Activated T-cell treated with anti-CD3 and anti-CD28 coated beads, Interleukin-2, amount 50 U/mL, for 72 hours (primary cell): ENCODE measurements at places on chromosomes 5 and 9.

- DNase-seq: no peak
Observed at GRCh38 chr9:20804489-20805250, 120.6 kb downstream of the FOCAD start.

GRCh38 chr5:139644646-139645429 lies 3.3 kb upstream of the CXXC5 start:
- no peak for DNase-seq

GRCh38 chr9:2473681-2474080 lies 147.9 kb upstream of the VLDLR start:
- DNase-seq: no peak

- no peak for DNase-seq
Observed at GRCh38 chr5:51376509-51376908, 6.7 kb upstream of the ISL1 start.

- no peak for DNase-seq
Observed at GRCh38 chr5:66860199-66860975, 264.2 kb downstream of the MAST4 start.

- DNase-seq: no peak
Observed at GRCh38 chr9:1514776-1515363, 464.7 kb downstream of the DMRT2 start.

DNA sequence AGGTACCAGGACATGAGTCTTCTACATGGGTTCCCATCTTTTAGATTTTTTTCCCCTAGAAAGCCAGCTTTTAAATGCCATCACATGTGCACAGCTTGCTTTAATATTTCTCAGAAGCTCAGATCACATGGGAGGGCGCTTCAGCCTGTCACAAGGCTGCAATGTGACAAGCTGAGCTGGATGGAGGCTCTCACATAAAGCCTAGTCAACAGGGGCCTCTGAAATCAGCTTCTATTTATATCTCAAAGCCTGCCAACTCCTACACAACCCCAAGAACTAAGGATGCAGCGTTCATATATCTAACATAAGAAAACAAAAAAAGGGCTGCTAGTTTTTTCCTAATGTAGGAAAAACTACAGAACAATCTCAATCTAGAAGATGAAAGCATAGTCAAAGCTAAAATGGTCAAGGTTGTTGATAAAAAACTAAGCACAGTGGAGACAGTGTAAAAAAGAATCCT lies 2.3 kb downstream of the ZFAND5 start:
- DNase-seq: peak; percentile 34

GRCh38 chr9:85569988-85570387 lies 171.8 kb downstream of the AGTPBP1 start:
- DNase-seq: no peak

GRCh38 chr5:79802406-79802805 lies 112.8 kb downstream of the CMYA5 start:
- DNase-seq: no peak

DNA sequence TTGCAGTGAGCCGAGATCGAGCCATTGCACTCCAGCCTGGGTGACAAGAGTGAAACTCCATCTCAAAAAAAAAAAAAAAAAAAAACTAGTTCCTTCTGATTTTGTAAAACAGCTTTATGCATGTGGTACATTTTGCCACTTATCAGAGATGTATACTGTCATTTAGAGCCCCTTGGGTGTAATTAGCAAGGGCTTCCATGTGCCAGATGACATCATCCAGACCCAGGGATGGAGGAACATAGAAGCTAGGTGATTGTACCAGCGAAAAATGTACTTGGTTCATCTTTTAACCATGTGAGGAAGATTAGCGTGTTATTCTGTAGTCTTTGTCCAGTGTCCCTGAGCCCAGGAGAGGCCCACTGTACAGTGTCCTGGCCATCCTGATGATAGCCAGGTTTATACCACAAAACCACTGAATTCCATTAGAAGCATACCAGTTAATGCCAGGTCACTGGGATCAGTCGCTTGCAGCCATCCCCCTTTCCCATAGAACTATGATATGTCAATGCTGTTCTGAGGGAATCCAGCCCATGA lies 239.3 kb upstream of the SGCD start:
- no peak for DNase-seq

DNA sequence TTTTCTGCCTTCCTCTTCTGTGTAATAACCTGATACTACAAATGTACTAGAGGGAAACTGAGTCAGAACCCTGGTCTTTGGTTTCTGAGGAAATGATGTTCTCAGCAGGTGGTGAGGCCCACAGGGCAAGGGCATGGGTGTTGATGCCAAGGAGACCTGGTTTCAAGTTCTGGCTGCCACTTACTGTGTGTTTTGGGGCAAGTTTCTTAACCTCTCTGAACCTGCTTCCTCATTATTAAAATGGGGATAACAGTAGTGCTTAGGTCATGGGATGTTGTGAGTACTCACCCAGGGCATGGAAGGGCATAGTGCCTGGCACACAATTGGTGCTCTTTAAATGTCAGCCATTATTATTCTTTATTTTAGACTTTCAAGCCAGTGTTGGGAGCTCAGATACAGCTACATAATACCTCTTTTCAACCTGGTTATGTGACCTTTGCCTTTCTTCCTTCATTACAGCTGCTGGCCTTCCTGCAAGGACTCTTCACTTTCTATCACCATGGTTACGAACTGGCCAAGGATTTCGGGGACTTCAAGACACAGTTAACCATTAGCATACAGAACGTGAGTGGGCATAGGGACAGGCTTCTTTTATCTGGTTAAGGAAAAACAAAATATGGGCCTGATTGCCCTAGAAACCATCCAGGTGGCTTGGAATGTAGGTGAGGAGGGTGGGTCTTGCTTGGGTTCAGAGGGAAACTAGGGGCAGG lies 131.5 kb downstream of the ARHGAP26 start:
- no peak for DNase-seq

DNA sequence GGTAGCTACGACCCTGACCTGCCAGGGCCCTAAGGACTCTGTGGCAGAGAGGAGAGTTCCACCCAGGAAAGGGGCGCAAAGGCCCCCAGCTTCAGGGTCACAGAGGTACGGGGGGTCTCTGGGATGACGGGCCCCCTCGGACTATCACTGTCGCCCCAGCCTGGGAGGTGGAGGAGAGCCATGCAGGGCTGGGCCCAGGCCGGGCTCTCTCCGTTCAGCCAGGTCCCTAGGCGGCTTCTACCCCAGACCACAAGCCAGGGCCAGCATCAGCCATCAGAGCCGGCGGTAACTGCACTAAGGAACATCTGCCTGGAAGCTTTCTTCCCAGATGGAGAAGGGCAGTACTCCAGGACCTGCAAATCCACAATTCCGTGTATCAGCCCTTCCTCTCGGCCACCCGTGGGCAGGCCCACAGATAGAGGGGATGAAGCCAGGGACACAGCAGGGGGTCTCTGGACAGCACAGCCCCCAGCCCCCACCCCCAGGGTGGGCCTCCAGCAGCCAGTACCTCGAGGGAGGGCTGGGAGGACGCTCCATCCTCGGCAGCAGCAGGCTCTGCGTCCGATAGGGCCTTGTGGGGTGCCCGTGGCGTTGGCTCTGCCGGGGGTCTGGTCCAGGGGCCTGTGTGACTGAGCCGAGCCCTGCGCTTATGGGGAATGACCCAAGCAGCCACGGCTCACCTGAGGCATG lies 38.4 kb downstream of the NACC2 start:
- DNase-seq: no peak

- no peak for DNase-seq
Observed at GRCh38 chr5:1037123-1037670, 28.6 kb downstream of the NKD2 start.

DNA sequence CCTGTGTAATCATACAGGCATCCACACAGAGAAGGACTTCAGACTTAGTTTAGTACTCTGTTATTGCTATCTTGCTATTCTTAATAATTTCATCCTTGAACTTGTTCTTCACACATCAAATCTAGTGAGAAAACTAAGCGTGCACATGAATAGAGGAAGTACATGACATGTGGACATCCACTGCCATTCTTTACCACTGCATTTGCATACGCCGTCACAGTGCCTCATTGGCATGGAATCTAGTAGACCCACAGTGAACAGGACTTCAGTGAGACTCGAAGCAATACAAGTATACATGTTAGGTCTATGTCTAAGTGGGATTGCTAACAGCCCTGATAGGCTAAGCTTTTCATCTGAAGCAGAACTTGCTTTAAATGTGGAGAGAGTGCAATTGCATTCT lies 592.1 kb downstream of the TLE4 start:
- no peak for DNase-seq

DNA sequence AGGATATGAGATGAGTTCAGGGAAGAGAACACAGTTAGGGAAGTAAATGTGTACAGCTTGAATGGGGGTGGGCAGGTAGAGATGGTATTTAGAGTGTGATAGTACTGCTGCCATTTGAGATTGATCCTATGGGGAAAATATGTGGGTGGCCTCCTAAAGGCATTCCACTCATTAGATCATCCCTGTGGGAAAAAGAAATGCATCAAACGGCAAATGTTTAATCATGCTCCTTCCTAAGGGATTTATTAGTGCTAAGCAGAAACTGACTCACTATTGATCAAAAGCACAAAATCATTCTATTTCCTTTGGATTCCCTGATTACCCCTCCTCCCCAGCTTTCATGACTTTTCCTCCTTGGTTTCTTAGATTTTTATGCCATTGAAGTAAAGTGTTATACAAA lies 36.4 kb upstream of the SMC5 start:
- DNase-seq: no peak

- DNase-seq: no peak
Observed at GRCh38 chr5:129027260-129027659, 62.0 kb downstream of the SLC27A6 start.

DNA sequence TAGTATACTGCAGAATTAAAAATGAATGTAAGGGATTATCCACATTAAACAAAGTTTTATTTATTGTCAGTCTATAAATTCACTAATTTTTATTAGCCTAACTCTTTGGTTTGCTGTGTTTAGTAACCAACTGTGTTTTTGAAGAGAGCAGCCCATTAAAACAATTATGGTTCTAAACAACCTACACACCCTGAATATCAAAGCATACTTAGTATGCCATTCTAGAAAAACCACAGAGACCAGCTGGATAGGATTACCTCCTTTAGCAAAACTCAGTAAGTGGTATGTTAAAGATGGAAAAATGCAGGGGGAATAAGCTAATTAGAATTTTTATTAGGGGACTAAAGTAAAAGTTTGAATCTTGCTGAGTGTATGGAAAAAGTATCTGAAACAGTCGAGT lies 1981.7 kb upstream of the NUDT12 start:
- no peak for DNase-seq

DNA sequence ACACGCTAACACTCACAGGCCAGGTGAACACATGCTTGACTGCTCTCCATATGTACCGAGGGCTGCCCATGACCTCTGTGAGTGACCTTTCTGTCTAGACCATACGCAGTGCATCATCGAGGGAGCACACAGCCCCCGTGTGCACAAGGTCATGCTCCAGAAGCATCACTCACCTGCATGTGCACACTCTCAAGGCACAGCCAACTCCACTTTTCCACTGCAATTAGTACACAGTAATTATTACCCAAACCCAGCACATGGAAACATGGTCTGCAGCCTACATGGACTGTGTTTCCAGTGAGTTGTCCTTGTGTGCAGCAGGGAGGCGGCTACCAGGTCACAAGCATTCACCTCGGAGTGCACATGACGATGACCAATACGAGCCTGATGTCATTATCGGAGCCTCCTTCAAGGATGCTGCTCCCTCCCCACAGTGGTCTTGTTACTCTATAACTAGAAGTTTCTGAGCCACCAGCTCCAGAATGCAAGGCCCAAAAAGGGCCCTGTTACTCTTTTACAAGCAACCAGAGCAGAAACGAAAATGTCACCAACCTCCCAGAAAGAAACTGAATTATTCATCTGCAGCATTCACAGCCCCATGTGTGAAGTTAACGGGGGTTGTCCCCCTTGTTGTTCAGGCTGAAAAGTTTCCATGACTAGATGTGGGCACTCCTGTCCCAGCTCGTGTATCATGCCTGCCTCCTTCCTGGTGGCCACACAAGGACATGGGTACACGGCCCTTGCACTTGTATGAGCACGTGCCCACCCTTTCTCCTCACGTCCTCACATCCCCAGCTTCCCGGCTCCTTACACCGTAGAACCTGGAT lies 31.2 kb downstream of the SEMA4D start:
- DNase-seq: peak; percentile 79

GRCh38 chr9:37969130-37969529 lies 65.2 kb upstream of the SLC25A51 start:
- DNase-seq: no peak

DNA sequence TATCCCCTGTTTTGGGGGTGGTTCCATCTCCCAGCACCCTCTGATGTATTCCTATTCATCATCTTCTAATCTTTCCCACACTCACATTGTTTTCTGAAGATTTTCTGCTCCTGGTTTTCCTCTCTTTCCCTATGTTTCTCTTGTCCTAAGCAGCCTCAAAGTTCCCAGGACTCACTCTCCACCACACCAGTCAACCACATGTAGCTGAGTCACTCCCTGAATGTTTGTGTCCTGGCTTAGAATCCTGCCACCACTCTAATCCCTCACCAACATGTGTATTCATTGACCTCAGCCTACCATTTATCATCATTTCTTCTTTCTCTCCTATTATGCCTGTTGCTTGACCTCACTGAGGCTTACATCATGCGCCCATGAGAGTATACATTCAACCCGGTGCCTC lies 282.4 kb upstream of the ADAMTS16 start:
- no peak for DNase-seq

DNA sequence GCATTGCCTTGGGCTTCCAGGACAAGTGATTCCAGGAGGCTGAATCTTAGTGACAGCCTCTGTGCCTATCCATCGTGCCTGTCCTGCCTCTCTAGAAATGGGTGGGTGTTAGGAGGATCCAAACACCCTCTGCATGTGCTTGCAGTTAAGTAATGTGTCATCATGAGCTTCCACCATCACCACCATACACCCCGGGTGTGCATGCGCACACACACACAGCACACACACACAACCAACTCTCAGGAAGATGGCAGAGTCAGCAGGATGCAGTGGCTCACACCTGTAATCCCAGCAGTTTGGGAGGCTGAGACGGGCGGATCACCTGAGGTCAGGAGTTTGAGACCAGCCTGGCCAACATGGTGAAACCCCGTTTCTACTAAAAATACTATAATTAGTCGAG lies 22.8 kb upstream of the CERCAM start:
- no peak for DNase-seq

DNA sequence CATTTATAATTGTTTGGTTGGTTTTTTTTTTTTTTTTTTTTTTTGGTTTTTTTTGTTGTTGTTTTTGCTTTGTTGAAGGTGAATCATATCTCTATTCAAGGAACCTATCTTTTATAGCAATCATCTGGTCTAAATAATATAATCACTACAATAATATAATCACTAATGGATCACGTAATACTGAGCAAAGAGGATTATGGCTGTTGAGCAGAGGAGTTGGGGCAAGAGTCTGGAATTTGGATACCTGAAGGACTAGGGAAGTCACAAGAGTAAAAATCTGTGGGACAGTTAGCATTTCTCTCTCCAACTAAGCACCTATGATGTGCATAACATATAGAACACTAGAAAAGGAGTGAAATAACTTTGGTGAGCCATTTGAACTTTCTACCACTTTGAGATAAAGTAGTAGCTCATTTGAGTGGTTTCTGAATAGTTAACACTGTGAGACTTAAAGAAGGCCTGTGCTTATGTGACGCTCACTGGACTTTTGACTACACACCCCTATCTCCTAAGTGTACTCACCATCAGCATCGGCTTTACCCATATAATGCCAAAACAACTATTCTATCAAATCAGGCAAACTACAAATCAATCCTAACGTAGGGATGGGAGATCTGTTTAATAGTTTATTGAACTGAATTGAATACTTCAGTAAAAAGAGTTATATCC lies 564.9 kb upstream of the TUSC1 start:
- no peak for DNase-seq

GRCh38 chr5:43603344-43604217 lies 601 bp downstream of the NNT start:
- DNase-seq: peak; percentile 80
